ENCODE measurements at places on chromosomes 13 and 19. TPM values are rescaled to one million over a fixed set of nuclear protein-coding genes. Genes with fewer than 3 reads are reported as not detected.

DNA sequence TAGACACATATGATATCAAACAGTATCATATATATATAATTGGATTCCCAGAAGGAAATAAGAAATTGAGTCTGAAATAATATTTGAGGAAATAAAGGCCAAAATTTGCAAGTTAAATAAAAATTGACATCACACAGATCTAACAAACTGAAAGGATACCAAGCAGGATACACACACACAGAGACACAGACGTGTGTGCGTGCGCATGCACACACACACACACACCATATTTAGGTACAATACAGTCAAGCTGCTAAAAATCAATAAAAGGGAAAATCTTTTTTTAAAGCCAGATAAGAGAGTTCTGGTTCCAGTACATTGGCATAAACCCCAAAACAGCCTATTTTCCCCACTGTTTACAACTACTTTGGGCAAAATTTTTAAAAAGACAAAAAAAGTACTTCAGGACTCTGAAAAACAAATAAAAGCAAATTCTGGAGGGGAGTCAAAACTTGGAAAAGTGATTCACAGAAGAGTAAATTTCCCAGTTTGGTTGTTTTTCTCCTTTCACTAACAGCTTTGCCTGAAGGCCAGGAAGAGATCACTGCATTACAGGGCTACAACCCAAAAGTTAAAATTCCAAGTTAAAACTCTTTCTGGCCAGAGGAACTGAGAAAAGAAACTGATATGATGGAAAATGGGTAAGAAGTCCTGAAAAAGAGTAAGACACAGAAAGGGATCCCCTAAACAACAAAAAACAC is 16.2 kb downstream of the MYCBP2 start:
- no peak for DNase-seq

DNA sequence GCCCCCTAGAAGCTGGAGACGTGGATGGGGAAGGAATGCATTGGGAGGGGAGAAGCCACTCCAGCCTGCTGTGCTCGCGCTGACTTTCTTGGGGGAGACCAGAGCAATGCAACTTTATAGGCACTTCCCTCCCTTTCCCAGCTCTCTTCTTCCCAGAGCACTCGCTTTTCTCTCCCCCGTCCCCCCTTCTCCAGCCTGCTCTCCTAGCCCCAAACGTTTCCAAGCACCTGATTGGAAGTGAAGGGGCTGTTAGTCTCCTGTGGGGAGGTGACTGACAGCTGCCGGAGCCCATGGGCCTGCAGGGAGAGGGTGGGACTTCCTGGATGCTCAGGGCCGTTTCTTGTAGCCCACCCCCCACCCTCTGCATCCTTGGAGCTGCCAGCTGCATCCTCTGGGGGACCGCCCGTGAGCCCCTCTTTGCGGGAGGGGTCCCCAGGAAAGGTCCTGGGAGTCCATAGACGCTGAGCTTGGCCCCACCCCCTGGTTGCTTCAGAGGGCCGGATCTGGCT is 2.5 kb downstream of the HDGFL2 start:
- DNase-seq, result peak; percentile 73

- peak; percentile 28 for DNase-seq
Measured at GRCh38 chr19:45376045-45376724, 5.8 kb upstream of the ERCC2 start.

GRCh38 chr19:39424934-39425333 is 10.8 kb downstream of the RPS16 start:
- no peak for DNase-seq

DNA sequence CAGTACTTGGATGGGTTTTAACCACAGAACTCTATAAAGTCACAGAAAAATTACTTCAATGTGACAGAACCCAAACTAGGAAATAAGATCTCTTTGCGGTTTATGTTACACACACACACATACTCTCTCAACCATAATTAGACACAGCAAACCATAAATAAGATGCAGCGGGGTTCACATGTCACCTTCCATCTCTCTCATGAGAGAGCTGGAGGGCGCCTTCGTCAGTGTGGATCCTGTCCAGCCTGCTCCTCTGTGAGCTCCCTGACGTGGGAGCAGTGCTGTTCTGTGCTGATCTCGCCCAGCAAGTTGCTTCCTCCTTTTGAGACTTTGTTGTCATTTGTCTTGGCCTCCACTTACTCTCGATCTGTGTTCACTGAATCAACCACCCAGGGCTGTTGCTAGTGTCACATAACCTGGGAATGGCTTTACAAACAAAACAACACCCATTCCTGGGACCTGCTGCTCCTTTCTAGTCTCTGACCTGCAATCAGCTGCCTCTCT is 204.9 kb upstream of the KL start:
- peak; percentile 13 for DNase-seq

DNA sequence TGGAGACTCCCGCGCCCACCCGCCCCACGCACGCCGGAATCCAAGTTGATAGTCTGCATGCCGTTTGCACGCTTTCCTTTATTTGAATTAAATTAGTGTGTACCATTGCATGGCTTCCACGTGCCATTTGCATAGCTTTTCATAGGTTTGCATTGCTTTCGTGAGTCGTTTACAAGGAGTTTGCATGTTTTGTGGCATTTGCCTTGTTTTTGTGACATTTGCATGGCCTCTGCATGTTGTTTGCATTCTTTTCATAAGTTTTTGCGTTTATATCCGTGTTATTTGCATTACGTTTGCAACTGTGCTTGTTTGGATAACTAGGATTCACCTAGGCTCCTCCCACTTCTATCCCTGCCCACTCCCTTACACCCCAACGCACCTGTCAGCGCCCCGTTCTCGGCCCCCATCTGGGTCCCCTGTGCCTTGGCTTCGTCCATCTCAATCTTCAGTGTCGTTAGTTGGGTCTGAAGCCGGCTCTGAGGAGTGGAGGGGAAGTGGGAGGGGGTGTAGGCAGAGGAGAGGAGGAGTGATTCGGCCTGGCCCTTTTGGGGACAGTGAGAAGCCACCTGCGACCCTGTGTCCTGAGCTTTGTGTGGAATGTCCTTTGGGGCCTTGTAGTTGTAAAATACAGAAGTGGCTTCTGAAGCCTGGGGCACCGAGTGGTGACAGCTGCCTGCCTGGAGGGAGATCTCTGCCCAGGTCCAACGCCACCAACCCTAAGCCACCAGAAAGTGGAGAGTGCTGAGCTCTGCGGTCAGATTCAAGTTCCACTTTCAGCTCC is 2.4 kb downstream of the CCDC194 start:
- no peak for DNase-seq

Gene GRIN2D
- 2.5 TPM for polyA plus RNA-seq

Gene SMIM44
- not detected for polyA plus RNA-seq
